ENCODE measurements at places on chromosomes 2 and 18.

GRCh38 chr2:232330068-232330999 lies 48.2 kb upstream of the ALPP start:
- no peak for DNase-seq

DNA sequence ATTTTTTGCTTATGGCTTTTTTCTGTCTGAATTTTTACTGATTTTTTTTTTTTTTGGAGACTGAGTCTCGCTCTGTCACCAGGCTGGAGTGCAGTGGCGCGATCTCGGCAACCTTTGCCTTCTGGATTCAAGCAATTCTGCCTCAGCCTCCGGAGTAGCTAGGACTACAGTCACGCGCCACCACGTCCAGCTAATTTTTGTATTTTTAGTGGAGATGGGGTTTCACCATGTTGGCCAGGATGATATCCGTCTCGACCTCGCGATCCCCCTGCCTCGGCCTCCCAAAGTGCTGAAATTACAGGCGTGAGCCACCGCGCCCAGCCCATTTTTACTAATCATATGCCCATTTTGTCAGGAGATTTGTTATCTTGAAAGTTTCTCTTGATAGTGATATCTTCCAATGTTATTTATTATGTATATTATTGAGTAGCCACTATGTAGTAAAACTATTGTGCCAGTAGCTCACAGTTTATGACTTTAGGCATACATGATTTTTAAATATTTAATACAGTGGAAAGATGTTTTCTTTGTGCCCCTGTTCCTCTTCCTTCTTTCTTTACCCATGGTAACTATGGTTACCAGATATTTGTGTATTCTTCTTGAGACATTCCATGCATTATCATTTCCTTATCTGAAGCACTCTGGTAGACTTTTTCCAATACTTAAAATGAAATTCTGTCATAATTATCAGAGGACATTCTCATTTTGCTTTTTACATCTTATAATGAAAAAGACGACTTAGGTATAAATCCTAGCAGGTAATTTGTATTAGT lies 2.1 kb downstream of the HAT1 start:
- no peak for DNase-seq

DNA sequence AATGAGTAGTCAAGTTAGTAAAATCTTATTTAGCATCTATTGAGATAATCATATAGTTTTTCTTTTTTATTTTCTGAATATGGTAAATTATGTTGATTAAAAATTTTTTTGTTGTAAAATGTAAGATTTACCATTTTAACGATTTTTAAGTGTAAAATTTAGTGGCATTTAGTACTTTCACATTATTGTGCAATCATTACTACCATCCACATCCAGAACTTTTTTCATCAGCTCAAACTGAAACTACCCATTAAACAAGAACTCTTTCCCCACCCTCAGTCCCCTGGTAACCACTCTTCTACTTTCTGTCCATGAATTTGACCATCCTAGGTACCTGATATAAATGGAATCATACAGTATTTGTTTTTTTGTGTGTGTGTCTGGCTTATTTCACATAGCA lies 11.1 kb downstream of the RAB3GAP1 start:
- DNase-seq: no peak

DNA sequence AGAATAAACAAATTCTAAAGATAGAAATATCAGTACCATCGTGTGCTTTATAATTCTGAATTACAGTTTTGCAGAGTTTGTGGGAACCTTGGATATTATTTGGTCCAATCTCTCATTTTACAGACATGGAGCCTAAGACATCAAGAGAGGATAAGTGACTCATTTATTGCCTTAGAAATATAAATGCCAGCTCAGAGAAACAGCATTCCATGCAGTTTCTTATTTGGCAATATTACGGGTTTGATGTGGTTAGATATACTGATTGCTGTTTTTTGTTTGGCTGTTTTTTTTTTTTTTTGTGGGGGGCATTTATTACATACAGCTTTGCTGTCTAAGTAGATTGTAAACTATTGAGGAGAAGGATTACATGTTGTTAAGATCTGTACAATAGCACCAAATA lies 1241.1 kb upstream of the LRRTM1 start:
- no peak for DNase-seq

GRCh38 chr2:101734505-101735165 lies 37.1 kb downstream of the MAP4K4 start:
- DNase-seq: no peak

- DNase-seq: no peak
Observed at GRCh38 chr2:18401471-18401870, 159.0 kb downstream of the RDH14 start.

DNA sequence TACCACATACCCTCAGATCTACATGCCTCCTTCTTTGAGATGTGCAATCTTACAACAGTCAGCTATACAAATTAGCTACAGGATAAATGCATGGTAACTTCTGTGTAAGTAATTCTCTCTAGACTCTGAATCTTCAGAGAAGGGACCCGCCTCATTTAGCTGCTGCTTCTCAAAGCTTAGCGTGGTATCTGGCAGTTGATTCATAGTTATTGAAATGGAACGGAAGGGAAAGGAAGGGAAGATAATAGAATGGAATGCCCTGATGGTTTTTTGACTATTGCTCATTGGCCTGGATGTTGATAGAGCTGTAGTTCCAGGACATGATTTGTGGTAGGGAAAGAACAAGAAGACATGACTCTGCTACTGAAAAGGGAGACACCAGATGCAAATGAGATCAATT lies 498.1 kb upstream of the CRIM1 start:
- no peak for DNase-seq

DNA sequence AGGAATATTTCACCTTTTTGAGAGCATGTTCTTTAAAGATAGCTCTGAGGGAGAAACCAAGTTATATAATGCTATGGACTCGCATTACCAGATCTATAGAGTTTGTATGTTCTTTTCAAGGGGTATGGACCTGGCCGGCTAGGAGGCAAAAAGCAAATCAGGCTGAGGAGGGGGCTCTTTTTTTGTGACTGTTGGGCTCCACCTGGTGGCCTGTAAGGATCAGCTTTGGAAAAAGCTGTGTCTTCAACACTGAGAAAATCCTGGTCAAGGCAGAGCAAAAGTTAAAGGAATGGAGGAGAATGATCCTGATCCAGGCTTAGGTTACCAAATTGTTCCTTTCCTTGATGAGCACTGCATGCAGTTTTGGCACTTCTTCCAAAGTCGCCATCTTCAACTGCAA lies 180.5 kb downstream of the DIS3L2 start:
- DNase-seq: peak; percentile 8

DNA sequence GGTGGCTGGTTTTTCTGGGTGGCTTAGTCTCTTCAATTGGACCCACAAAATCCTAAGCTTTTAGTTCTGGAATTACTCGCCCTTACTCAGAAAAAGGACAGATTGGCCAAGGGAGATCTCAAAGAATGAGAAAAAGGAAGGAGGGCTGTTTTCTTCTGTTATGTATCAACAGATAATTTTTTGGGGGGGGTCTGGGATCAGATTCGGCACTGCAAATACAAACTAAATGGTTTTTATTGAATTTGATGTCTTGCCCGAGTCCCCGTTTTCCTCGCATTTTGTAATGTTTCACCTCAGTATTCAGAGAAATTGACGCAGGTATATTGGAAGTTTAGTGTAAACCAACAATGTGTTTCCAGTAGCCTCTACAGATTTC lies 762 bp downstream of the YIPF4 start:
- DNase-seq: no peak

DNA sequence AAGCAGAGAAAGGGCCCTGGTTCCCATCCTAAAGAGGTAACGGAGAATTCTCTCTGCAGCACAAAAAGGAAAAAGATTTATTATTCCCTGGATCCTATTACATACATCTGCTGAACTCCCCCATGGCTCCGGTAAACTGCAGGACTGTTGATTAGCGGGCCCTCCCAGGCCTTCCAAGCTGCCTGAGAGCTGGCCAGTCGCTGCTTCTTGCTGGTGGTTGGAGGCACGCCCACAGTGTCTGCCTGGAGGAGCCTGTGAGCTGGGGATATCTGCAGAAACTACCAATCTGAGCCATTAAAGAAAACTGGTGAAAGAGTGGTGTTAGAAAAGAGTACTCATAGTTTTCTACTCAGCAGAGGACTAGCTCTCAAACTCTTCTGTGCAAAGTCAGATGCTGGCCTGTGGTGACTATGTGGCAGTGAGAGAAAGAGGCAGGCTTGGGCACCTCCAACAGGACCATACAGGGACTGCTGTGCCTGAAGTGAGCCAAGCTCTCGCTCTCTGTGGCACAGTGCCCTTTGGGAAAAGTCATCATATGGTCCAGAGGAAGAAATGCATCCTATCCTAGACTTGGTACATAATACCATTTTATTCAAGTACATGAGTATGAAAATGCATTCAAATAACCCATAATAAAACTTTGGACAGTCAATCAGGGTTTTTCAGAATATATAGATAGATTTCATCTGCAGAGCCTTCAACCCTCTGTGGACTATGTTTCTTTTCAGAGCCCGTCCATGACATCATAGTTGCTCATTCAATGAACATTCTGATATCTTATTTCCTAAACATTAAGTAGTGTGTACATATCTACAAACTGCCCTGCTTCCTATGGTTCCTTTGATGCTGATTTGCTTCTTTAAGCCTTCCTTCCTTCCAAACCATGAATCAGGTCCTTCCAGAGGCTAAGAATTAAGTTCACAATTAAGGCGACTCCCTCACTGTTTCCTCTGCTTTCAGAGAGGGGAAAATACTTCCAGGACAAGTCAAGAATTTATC lies 242.0 kb upstream of the LYPD1 start:
- DNase-seq: no peak

- DNase-seq: no peak
Observed at GRCh38 chr2:43460611-43461365, 135.1 kb downstream of the THADA start.

DNA sequence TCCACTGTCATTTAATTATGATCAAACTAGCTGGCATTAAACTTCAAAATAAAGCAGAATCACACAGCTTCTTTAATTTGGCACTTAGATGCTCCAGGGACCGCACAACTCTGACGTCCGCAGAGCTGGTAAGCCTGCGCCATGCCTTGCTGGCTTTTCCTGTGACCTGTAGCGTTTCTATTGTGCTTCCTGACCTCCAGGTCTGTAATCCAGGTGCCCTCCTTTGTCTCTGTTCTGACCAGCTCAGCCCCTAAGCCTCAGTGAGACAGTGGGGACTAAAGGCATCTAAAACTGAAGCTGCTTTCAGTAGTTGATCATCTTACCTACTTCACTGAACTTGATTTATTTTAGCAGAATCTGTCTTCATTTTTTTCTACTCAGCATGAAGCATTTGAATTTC lies 249.7 kb upstream of the RGPD4 start:
- DNase-seq: no peak

- no peak for DNase-seq
Observed at GRCh38 chr2:98149333-98149697, 62.3 kb downstream of the VWA3B start.

- DNase-seq: no peak
Observed at GRCh38 chr2:9750224-9751215, 92.8 kb upstream of the TAF1B start.

DNA sequence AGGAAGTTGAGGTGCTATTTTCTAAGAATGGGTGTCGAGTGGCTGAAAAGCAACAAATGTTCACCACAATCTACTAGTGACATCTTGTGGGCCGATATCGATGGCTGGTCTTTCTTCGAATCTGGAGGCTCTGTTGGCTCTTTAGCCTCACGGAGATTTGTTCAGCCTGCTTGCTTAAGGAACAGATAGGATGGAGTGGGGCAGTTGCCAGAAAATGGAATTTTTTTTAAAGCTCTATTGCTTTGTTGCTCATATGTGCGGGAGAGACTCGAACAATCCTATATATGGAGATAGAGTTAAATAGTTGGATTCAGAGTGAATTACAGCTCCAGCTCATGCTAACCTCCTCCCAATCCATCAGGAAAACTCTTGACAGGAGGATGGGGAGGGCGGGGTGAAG lies 70.9 kb upstream of the LYPD6B start:
- no peak for DNase-seq

DNA sequence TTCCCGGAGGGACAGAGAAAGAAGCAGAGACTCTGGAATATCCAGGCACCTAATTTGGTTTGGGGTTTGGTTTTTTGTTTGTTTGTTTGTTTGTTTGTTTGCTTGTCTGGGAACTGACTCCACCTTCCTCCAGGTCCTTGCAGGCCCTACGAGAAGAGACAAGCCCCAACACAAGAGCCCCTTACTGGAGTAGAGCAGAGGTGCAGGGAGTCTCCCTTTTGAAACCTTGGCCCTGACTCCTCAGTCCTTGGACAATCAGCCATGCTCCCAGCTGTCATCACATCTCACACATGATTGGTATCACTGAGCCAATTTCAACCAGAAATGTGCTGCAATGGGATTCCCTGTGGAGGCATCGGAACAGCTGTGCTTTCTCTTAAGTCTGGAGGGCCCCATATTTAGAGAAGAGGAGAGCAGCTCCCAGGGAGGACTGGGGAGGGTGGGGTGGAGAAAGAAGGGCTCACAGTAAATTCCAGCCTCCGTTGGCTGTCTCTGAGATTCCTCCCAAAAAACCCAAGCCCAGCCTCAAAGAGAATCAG lies 279.9 kb upstream of the NCKAP5 start:
- no peak for DNase-seq

DNA sequence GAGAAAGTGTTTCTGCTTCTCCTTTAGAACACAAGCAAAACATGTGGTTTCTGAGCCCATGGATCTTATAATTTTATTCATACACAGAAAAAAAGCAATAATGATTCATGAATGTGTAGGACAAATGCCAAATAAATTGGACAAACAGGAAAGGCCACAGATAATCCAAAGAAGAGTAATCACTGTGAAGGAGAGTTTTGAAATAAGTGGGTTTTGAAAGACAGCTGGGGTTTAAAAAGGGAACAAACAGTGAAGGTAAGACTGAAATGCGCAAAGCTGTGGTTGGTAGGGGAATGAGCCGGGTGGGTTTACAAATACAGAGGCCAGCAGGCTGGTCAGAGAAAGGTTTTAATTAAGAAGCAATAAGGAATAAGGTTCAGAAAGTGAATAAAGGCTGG lies 50.0 kb upstream of the MBOAT2 start:
- DNase-seq: no peak

GRCh38 chr2:19769513-19769912 lies 132.3 kb downstream of the TTC32 start:
- DNase-seq: no peak

GRCh38 chr2:158738363-158738762 lies 56.8 kb upstream of the DAPL1 start:
- no peak for DNase-seq

DNA sequence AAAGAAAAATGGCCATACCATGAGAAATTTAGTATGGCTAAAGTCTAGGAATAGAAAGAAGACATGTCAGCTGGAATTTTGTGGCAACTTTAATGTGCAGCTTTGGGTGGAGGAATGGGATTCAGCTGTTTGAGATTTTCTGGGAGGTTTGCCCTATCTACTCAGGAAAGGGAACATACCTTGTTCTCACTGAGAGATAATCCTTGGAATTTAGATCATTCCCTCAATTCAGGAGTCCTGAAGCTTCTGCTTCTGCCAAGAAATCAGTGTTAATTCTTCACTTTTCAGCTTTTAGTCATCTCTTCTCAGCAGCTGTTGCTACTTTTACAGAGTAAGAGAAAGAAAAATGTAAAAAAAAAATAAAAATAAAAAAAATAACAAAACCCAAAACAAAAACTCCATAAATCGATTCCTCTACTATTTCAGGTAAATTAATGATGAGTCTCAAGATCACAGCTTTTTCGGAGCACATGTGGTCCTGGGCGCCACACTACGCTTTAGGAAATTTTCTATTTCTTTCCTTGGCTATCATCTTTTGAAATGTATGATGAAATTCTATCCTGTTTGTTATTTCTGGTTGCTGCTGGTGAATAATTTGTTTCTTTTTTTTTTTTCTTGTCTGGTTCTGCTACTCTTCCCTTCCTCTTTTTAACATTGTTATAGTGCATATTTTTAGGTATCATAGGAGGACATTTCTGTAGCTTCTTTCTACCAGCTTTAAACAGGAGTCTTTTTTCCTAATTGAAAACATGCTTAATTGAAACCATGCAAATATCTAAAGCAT lies 18.9 kb upstream of the BAZ2B start:
- no peak for DNase-seq

- DNase-seq: peak; percentile 63
Observed at GRCh38 chr2:69642709-69643601, 584 bp downstream of the AAK1 start.

Measured in activated T-cell treated with anti-CD3 and anti-CD28 coated beads, Interleukin-2, amount 50 U/mL, for 4 hours (primary cell).